ENCODE measurements at places on chromosomes 12 and 14.

DNA sequence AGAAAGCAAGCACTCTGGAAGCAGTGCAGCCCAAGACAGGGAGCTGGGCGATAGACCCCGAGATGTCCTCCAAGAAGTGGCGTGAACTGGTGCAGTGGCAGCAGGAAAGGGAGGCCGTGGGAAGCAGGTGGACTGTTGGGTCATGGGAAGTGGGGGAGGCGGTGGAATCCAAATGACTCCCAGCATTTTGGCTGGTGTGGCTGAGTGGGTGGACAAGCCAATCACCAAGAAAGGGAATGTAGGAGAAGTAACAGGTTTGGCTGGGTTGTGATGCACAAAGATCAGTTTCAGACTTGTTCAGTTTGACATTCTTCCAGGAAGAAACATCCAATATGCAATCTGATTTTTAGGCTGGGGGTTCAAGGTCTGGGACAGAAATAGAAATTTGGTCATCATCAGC is 46.0 kb upstream of the KTN1 start:
- DNase-seq, result no peak

GRCh38 chr14:60648934-60649874 is at the start of gene SIX1:
Gene SIX1, minus strand, starts transcription at chr14:60649477. Its CDS starts 288 bp downstream, at chr14:60649189.
- DNase-seq, result peak; percentile 95

GRCh38 chr14:61438036-61438435 is 116.7 kb downstream of the PRKCH start:
- DNase-seq, result no peak

DNA sequence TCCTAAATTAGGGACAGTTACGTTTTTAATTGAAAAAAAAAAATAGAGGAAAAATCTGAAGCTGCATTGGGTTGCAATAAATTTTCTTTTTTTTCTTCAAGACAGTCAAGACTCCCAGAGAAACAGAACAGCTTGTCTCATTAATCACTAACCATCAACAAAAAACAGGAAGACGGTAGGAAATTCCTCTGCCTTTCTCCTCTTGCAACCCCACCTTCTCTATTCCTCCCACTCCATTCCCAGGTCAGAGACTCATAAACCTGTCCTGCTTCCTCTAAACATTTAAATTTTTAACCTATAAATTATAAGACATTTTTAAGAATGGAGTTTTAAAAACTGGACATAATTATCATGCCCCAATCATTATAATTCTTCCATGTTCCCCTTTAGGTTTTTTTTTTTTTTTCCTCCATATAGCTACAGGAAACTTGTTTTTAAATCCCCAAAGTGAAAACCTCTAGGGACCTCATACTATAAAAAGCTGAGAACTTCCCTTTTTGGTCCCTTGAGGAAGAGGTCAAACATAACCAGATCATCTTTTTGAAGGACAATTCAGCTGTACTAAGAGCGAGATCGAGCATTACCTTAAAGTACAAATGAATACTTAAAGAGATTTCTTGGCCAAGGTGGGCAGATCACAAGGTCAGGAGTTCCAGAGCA is 36.0 kb downstream of the CPM start:
- no peak for DNase-seq
